Stimulated activated CD4-positive, alpha-beta T cell treated with anti-CD3 and anti-CD28 coated beads, Interleukin-2, amount 100 ng/mL, for 24 hours (primary cell): ENCODE measurements at places on chromosomes 1 and 21.
A peak's percentile ranks its signal among the peaks of the same experiment; 100 is the strongest.

GRCh38 chr1:52636721-52637695, 4.0 kb downstream of the SHISAL2A start:
- DNase-seq: peak; percentile 66

GRCh38 chr1:167950569-167950968, 13.7 kb upstream of the MPC2 start:
- DNase-seq: no peak

- DNase-seq: no peak
These were observed 1398.6 kb downstream of the MRPL39 start for GRCh38 chr21:24208562-24209260.

DNA sequence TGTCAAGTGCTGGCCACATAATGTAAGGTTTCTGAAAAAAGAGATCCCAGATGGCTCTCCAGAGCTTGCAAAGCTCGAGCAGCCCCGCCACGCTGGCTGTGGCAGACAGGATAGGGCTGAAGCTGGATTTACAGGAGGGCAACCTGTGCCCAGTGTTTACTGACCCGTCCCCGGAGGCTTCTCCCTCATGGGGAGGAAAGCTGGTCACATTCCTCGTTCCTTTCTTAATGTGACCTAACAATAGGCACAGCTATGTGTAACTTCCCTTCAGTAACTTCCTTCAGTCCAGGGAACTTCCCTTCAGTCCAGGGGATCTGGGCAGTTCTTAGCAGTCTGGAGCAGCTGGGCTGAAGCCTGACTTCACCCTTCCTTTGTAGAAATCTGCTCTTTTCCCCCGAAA, 7.7 kb downstream of the SLFNL1 start:
- DNase-seq: no peak

GRCh38 chr1:149843431-149844041, 55.8 kb upstream of the BOLA1 start:
- no peak for DNase-seq

DNA sequence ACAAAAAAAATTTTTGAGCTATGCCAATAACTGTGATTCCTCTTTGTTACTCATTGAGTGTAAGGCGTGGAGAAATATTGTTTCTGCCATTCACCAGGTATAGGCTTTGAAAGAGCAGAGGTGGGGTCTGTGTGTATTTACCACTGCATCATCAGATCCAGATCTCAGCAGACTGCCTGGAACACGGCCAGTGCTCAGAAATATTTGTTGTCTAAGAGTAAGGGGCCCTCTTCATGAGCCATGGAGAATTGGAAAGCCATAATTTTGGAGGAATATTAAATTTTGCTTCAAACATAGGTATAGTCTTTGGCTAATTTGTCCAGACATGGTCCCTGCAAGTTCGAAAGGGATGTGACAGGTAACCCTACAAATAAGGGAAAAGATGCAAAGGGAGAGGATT, 231.3 kb upstream of the IRF2BP2 start:
- DNase-seq: no peak

DNA sequence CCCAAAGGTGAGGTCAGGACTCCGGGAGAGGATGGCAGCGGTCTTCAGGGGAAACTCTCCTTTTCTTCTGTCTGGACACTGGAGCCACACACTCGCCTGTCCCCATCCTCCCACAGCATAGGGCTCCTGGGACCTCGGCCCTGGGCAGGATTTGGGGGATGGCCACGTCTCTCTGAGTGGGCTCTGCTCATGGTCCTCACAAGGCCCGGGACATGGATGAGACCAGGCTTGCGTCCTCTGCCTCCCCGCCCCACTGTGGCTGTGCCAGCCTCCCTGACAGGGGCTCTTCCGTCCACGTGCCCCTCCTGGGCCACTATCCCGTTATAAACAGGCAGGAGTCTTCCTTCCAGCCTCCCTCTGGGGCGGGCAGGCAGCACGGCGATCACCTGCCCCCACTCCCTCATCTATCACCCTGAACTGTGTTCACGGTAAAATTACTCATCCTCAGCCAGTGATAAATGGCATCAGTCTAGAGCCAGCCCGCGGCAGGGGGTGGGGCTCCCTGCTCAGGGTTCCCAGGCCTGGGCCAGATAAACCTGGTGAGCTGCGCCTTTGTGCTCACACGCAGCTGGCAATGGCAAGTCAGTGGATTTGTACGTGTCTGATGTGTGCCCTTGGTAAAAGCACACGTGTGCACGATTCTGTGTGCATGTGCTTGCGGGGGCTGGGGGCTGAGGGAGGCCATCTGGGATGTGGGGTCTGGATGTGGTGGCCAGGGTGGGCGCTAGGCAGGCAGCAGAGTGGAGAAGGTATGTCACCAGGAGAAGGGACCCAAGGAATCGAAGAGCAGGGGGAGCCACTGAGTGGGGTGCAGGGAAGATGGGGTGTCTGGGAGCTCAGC, 12.6 kb upstream of the SAMD11 start:
- peak; percentile 16 for DNase-seq

DNA sequence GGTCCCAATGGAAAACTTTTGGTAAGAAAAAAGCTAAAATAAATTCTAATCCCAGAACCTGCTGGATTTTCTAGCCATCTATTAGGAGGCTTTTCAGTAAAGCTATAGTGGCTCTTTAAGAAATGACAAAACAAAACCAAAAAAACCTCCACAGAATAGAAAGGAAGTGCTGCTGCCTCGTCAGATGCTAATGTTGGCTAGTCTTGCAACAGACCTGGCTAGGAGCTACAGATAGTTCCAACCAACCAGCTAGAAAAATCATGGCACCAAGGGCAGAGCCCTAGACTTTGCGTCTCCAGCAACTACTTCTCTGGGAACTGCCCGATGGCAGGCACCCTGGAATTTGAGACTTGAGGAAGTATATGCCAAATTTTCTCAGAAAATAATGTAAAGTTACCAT, 7.6 kb downstream of the CD101 start:
- DNase-seq: no peak

DNA sequence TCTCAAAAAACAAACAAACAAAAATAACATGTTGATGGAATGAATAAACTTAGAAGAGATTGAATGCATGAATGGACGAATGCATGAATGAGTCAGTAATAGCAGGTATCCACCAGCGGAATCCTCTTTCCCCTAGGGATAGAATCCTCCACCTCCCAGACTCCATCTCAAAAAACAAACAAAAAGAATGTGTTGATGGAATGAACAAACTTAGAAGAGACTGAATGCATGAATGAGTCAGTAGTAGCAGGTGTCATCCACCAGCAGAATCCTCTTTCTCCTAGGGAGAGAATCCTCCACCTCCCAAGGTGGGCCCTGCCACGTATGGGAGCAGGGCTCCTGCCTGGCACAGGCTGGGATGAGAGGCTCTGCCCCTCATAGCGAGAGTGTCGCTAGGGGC, 26.8 kb upstream of the RNF19B start:
- DNase-seq: no peak

DNA sequence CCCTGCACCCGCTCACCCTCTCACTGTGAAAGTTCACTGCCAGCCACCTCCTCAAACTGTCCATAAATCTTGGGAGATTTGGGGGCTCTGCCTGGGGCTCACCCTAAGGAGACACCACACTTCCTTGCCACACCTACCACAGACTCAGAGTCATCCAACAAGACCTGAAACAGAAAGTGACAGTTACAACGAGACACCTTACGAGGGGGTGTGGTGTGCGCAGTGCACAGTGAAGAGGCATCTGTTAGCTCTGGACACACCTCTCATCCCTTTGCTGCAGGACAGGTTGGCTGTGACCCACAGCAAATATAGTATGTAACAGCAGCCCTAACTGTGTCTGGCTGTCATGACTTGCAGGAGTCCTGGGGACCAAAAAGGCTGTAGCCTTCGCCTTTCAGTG, 190.2 kb downstream of the NR5A2 start:
- no peak for DNase-seq

DNA sequence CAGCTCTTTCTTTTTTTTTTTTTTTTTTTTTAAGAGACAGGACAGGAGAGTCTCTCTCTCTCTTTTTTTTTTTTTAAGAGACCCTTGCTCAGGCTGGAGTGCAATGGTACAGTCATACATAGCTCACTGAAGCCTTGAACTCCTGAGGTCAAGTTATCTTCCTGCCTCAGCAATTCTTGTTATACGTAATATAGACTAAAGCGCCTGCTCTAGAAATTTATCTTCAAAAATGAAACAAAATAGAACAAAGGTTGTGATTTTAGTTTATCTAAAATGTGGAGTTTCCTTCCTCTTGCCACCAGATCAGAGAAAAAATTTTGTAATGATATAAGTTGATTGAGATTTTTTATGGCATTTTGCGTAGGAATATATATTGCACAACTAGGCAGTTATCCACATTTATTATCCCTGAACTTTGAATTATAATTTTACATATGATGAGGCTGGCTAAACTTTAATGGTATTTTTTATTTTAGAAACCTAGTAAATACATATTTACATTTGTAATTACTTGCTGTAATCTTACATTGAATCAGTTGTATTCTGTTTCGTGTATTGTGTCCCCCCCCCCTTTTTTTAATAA, 44.2 kb downstream of the MTF2 start:
- no peak for DNase-seq

DNA sequence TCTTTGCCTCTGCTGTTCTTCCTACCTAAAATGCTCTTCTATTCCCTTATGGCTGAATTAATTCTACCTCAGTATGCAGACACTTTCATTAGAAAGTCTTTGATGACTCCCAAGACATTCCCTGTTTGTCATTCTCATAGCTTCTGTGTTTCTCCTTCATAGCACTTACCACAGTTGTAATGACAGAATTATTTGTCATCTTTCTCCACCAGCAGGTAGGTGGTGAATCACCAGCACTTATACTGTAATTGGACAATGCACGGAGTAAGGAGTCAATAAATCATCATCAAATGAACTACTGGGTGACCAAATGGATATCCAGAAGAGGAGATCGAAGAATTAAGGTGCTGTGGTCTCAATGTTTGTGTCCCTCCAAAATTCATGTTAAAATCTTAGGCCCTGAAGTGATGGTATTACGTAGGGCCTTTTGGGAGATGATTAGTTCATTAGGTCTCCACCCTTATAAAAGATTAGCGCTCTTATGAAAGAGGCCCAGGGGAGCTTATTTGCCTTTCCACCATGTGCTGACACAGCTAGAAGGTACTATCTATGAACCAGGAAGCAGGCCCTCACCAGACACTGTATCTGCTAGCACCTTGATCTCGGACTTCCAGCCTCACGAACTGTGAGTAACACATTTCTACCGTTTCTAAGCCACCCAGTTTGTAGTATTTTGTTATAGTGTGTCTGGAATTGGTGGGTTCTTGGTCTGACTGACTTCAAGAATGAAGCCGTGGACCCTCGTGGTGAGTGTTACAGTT, 2.4 kb upstream of the CCT8 start:
- no peak for DNase-seq

DNA sequence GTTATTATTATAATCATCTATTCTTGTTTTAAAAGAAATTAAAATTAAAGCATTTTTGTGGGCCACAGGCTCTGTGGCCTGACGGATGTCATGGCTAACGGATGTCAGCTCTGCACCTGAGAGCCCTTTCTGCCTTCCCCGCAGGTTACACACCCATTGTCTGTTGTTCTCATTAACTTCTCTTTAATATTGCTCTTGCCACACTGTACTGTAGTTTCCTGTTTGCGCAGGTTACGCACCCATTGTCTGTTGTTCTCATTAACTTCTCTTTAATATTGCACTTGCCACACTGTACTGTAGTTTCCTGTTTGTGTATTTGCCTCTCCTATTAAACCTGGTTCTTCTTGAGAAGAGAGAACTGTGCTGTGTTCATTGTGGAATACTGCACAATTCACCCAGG, 294.4 kb upstream of the PLXNA2 start:
- DNase-seq: no peak

- DNase-seq: no peak
These were observed 544 bp upstream of the CCT8 start for GRCh38 chr21:29074007-29074376.
